ENCODE measurements at places on chromosomes 4 and X.

DNA sequence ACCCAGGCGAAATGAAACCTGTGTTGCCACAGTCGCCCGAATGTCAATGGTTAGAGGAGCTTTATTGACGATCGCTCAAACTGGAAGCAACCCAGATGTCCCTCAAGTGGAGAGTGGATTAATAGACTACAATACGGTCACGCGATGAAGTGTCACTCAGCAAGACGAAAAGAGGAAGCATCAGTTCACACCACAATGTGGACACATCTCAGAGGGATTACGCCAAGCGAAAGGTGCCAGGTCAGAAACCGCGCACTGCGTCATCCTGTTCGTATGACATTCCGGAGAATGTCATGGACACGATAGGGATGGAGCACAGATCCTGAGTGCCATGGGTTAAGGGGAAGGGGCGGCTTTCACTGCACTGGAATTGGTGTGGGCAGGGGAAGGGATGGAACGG, 111.7 kb downstream of the HMX1 start:
- peaks cover 6% of the 10 kb centered on the region for H3K4me1 ChIP-seq
- H3K27me3 ChIP-seq: no peaks in the 10 kb centered on the region
- H3K36me3 ChIP-seq: no peaks in the 10 kb centered on the region
- no peak for DNase-seq
- no peak overlapping the region for H3K27ac ChIP-seq

DNA sequence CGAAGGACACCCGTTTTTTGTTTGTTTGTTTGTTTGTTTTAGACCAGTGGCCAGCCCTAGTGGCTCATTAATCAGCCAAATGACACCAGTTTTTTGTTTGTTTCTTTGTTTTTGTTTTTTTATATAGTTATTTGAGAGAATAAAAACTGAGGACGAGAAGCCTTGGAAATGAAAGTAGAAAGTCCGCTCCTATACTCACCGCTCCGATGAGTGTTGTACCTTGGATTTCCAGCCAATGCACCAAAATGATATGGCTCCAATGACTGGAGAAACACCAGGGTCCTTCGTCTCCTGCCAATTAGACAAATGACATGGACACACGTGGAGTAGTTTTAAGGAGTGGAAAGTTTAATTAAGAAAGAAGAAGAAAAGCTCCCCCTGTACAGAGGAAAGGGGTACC, 87.9 kb downstream of the ZXDA start:
- no peaks in the 10 kb centered on the region for H3K27me3 ChIP-seq
- H3K36me3 ChIP-seq: no peaks in the 10 kb centered on the region
- H3K27ac ChIP-seq: no peak overlapping the region
- DNase-seq: no peak

- H3K36me3 ChIP-seq: no peaks in the 10 kb centered on the region
- H3K4me3 ChIP-seq: no peak overlapping the region
- H3K27ac ChIP-seq: no peak overlapping the region
- H3K4me1 ChIP-seq: no peaks in the 10 kb centered on the region
Measured at GRCh38 chr4:90419124-90419711, 292.0 kb downstream of the CCSER1 start.

GRCh38 chr4:170305627-170306026, 215.9 kb upstream of the AADAT start:
- H3K36me3 ChIP-seq: no peaks in the 10 kb centered on the region
- H3K27ac ChIP-seq: no peak overlapping the region
- no peak for DNase-seq
- no peak overlapping the region for H3K4me3 ChIP-seq

GRCh38 chr4:51909236-51909703, 66.3 kb downstream of the DCUN1D4 start:
- H3K27ac ChIP-seq: no peak overlapping the region
- H3K4me3 ChIP-seq: no peak overlapping the region
- no peaks in the 10 kb centered on the region for H3K4me1 ChIP-seq
- DNase-seq: no peak

GRCh38 chr4:40395908-40396793, 61.0 kb downstream of the CHRNA9 start:
- H3K27me3 ChIP-seq: no peaks in the 10 kb centered on the region
- H3K4me3 ChIP-seq: no peak overlapping the region
- DNase-seq: no peak
- H3K36me3 ChIP-seq: no peaks in the 10 kb centered on the region
- peak overlapping the region; percentile 23 for H3K27ac ChIP-seq
- H3K4me1 ChIP-seq: peaks cover 3% of the 10 kb centered on the region

GRCh38 chr4:144384408-144384807, 243.9 kb upstream of the GYPA start:
- H3K4me3 ChIP-seq: no peak overlapping the region
- H3K27ac ChIP-seq: no peak overlapping the region
- no peaks in the 10 kb centered on the region for H3K4me1 ChIP-seq

- no peak overlapping the region for H3K27ac ChIP-seq
- H3K27me3 ChIP-seq: no peaks in the 10 kb centered on the region
- H3K36me3 ChIP-seq: peaks cover 20% of the 10 kb centered on the region
- no peaks in the 10 kb centered on the region for H3K4me1 ChIP-seq
- no peak for DNase-seq
- no peak overlapping the region for H3K4me3 ChIP-seq
Measured at GRCh38 chr4:118801895-118802575, 33.9 kb downstream of the SEC24D start.

GRCh38 chr4:124253080-124253479, 459.5 kb downstream of the ANKRD50 start:
- no peak overlapping the region for H3K27ac ChIP-seq
- no peak overlapping the region for H3K4me3 ChIP-seq
- DNase-seq: no peak
- no peaks in the 10 kb centered on the region for H3K27me3 ChIP-seq
- no peaks in the 10 kb centered on the region for H3K4me1 ChIP-seq

GRCh38 chr4:163384434-163384833, 40.7 kb downstream of the NPY5R start:
- H3K27me3 ChIP-seq: no peaks in the 10 kb centered on the region
- no peak for DNase-seq

DNA sequence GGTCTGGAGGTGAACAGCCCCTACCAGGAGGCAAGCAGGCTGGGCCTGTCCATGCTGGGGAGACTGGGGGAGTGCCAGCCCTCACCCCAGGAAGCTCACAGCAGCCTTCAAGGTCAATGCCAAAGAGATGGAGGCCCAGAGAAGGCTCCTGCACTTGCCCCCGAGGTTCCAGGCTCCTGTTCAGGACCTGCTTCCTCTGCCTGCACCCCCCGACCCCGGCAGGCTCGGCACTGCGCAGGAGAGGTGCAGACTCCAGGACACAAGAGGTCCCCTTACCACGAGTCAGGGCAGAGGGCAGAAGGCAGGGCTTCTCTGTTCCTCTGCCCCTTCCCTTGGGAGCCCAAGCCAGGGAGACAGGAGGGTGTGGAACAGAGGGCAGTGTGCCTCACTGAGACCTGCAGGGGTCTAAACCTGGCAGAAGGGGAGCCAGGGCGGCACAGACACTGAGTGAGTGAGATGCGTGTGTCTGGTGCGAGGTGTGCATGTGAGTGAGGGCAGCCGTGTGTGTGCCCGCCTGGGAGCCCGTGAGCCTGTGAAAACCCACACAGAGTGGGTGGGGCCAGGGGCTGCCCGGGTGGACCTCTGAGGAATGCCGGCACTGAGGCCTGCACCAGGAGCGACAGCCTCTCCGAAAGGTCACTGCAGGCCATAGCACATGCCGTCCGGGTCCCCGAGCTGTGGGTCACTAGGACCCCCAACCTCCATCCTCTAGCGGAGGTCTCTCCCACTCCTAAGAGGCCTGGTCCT, 30.7 kb upstream of the FGFR3 start:
- H3K27me3 ChIP-seq: peaks cover 37% of the 10 kb centered on the region
- H3K27ac ChIP-seq: no peak overlapping the region
- H3K4me1 ChIP-seq: peaks cover 31% of the 10 kb centered on the region
- DNase-seq: no peak

DNA sequence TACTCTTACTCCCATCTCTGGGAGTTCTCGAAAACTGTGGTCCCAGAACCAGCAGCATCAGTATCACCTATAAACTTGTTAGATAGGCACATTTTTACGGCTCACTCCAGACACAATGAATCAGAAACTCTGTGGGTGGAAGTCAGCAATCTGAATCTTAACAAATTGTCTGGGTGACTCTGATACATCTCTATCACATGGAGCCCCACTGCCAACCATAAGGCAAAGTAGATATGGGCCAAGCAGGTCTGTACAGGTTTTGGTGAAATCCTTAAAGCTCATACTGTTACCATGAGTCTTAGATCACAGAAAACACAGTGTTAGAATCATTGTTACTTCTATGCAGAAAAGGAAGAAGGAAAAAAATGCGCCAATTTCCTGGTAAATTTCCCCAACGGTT, 122.5 kb upstream of the HCCS start:
- H3K36me3 ChIP-seq: no peaks in the 10 kb centered on the region
- DNase-seq: no peak
- no peaks in the 10 kb centered on the region for H3K27me3 ChIP-seq
- no peak overlapping the region for H3K4me3 ChIP-seq
- H3K4me1 ChIP-seq: peaks cover 4% of the 10 kb centered on the region

DNA sequence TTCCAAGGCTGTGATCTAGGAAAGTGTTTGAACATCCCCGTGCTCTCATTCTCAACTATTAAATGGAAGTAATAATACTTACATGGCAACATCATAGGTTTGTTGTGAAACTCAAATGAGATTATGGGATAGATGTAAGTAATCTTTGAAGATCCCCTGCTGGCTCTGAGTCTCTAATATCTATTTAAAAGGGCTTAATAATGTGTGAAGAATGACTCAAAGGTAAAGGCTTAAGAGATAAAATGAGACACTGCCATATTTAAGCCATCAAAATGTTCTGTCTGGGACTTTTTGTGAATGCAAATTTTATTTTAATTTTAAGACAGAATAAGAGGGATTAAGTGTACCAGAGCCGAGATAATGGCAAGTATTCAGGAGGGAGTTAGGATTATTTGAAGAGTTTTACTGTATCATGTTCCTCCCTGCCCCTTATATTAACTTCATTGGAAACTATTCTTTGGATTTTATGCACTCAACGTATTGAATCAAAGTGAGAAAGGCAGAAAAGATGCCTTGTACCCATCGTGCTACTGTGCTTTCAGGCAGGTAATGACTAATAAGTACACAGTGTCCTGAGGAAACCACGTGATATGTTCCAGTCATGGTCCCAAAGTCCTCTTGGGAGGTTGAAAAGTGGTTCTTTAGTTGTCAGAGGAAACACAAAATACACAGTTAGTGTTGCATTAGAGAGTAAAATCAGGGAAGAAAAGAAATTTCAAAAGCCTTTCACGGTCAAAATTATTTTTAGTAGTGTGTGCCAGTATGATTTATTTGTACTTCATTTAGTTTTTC, 192.4 kb downstream of the RBM46 start:
- H3K4me3 ChIP-seq: no peak overlapping the region
- no peaks in the 10 kb centered on the region for H3K36me3 ChIP-seq
- H3K27ac ChIP-seq: no peak overlapping the region
- H3K4me1 ChIP-seq: no peaks in the 10 kb centered on the region

- peaks cover 4% of the 10 kb centered on the region for H3K36me3 ChIP-seq
- DNase-seq: no peak
- H3K4me1 ChIP-seq: peaks cover under 1% of the 10 kb centered on the region
- no peak overlapping the region for H3K27ac ChIP-seq
Measured at GRCh38 chr4:95250544-95251137, 298.1 kb downstream of the UNC5C start.

DNA sequence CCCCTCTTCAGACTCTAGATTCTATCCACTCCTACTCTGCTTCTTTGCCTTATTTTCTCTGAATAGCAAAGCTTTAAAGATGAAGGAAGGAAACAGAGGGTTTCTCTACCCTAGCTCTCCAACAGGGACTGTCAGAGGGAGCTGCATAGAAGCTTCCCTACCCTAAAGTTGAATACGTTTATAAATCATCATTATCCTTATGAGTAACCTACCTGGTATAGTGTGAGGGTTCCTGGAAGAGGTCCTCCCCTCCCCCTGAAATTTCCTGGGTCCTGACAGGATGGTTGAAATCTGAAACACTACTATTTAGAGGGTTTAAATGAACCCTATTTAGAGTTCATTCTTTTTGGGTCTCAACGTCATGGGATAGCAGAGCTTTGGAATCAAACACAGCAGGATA, 187.0 kb upstream of the RBPJ start:
- no peak for DNase-seq
- no peaks in the 10 kb centered on the region for H3K27me3 ChIP-seq
- H3K36me3 ChIP-seq: no peaks in the 10 kb centered on the region
- H3K4me3 ChIP-seq: no peak overlapping the region
- no peaks in the 10 kb centered on the region for H3K4me1 ChIP-seq
- no peak overlapping the region for H3K27ac ChIP-seq

DNA sequence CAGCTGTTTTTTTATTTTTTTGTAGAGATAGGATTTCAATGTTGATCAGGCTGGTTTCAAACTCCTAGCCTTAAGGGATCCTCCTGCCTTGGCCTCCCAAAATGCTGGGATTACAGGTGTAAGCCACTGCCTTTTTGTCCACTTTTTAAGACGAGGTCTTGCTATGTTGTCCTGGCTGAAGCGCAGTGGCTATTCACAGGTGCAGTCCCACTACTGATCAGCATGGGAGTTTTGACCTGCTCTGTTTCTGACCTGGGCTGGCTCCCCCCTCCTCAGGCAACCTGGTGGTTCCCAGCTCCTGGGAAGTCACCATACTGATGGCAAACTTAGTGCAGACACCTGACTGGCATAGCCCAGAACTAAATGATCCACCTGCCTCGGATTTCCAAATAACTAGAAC, 2.3 kb upstream of the NSD2 start:
- no peak overlapping the region for H3K27ac ChIP-seq
- no peak for DNase-seq
- no peaks in the 10 kb centered on the region for H3K36me3 ChIP-seq
- H3K4me1 ChIP-seq: peaks cover 20% of the 10 kb centered on the region
- H3K4me3 ChIP-seq: no peak overlapping the region
- H3K27me3 ChIP-seq: no peaks in the 10 kb centered on the region

GRCh38 chr4:160142579-160142978, 1039.7 kb downstream of the RAPGEF2 start:
- H3K4me3 ChIP-seq: no peak overlapping the region
- no peaks in the 10 kb centered on the region for H3K36me3 ChIP-seq
- H3K27me3 ChIP-seq: no peaks in the 10 kb centered on the region
- H3K4me1 ChIP-seq: no peaks in the 10 kb centered on the region
- no peak for DNase-seq

DNA sequence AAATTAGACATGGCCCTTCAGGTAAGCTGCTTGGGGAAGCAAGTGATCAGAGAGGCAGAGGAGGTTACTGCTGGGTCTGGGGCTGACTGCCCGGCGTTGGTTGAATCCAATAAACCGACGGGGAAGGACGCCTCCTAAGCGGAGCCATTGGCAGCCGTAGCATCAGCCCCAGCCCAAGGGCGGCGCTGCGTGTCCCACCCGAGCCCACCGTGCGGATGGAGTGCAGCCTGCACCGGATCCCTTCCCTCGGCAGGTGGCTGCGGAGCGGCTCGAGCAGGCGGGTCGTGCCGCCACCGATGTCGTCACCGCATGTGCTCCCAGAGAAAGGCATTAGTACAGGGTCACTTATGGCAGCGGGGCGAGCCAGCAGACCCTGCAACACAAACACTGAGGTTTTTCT, 82.1 kb downstream of the ALPK1 start:
- peaks cover 22% of the 10 kb centered on the region for H3K4me1 ChIP-seq
- H3K27ac ChIP-seq: peak overlapping the region; percentile 65
- peaks cover 32% of the 10 kb centered on the region for H3K27me3 ChIP-seq
- peak; percentile 60 for DNase-seq
- no peaks in the 10 kb centered on the region for H3K36me3 ChIP-seq

- H3K27ac ChIP-seq: no peak overlapping the region
- no peaks in the 10 kb centered on the region for H3K4me1 ChIP-seq
- DNase-seq: no peak
- H3K36me3 ChIP-seq: no peaks in the 10 kb centered on the region
- no peak overlapping the region for H3K4me3 ChIP-seq
Measured at GRCh38 chrX:122777766-122778165, 406.3 kb upstream of the GRIA3 start.

GRCh38 chrX:55787727-55788126, 70.2 kb downstream of the RRAGB start:
- DNase-seq: no peak
- H3K36me3 ChIP-seq: no peaks in the 10 kb centered on the region
- H3K27me3 ChIP-seq: no peaks in the 10 kb centered on the region
